Endothelial cell of umbilical vein (primary cell): ENCODE measurements at places on chromosomes 5 and 9.

DNA sequence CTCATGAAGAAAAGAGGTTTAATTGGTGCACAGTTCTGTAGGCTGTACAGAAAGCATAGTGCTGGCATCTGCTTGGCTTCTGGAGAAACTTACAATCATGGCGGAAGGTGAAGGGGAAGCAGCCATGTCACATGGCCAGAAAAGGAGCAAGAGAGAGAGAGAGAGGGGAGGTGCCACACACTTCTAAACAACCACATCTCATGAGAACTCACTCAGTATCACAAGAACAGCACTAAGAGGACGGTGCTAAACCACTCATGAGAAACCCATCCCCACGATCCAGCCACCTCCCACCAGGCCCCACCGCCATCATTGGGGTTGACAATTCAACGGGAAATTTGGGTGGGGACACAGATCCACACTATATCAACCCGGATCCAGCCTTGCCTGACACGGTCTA, 28.8 kb upstream of the IER5L start:
- H3K27me3 ChIP-seq, result no peaks in the 10 kb centered on the region
- no peak overlapping the region for H3K27ac ChIP-seq
- H3K4me3 ChIP-seq, result no peak overlapping the region
- H3K4me1 ChIP-seq, result no peaks in the 10 kb centered on the region

GRCh38 chr9:137053944-137054931, at the start of gene ENTPD2:
Gene ENTPD2, minus strand, starts transcription at chr9:137054061. Its CDS starts 64 bp downstream, at chr9:137053997.
- DNase-seq, result no peak
- H3K4me1 ChIP-seq, result no peaks in the 10 kb centered on the region
- H3K27me3 ChIP-seq, result peaks cover 21% of the 10 kb centered on the region
- no peaks in the 10 kb centered on the region for H3K36me3 ChIP-seq
- no peak within 1 kb of the TSS for H3K27ac ChIP-seq

DNA sequence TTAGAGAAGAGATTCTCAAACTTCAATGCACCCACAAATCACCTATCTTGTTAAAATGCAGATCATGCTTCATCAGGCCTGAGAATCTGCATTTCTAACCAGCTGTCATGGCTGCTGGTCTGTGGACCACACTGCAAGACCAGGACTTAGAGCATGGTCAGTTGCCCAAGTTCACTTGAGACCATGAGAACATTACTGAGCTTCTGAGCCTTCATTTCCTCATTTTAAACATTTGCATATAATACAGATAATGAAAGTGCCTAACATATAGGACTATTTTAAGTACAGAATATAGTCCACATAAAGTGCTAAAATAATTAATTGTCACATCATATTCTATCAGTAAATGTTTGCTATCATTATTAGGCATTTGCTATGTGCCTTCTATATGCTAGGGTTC, 260.8 kb upstream of the TNC start:
- DNase-seq, result no peak
- no peaks in the 10 kb centered on the region for H3K36me3 ChIP-seq

GRCh38 chr5:158816011-158816696, 283.6 kb downstream of the EBF1 start:
- H3K4me3 ChIP-seq, result no peak overlapping the region
- H3K4me1 ChIP-seq, result peaks cover 7% of the 10 kb centered on the region
- no peak for DNase-seq
- H3K27me3 ChIP-seq, result no peaks in the 10 kb centered on the region

DNA sequence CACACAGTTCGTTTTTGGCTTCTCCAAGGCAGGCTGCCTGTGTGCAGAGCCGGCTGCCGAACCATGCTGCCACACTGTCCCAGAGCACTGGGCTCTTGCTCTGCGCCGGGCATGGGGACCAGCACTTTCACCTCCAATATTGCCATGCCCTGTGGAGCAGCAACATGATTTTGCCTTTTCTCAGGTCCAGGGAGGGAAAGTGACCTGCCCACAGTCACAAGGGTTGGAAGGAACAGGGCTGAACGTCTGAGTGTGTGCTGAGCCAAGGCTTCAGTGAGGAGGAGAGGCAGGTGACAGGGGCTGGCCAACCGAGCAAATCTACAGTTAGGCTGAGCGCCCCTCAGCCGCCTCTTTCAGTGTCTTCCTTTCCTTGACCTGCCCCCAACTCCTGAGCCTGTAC, 34.0 kb upstream of the SYNPO start:
- H3K4me1 ChIP-seq, result peaks cover 2% of the 10 kb centered on the region
- H3K27me3 ChIP-seq, result no peaks in the 10 kb centered on the region
- no peak for DNase-seq
- no peak overlapping the region for H3K4me3 ChIP-seq

DNA sequence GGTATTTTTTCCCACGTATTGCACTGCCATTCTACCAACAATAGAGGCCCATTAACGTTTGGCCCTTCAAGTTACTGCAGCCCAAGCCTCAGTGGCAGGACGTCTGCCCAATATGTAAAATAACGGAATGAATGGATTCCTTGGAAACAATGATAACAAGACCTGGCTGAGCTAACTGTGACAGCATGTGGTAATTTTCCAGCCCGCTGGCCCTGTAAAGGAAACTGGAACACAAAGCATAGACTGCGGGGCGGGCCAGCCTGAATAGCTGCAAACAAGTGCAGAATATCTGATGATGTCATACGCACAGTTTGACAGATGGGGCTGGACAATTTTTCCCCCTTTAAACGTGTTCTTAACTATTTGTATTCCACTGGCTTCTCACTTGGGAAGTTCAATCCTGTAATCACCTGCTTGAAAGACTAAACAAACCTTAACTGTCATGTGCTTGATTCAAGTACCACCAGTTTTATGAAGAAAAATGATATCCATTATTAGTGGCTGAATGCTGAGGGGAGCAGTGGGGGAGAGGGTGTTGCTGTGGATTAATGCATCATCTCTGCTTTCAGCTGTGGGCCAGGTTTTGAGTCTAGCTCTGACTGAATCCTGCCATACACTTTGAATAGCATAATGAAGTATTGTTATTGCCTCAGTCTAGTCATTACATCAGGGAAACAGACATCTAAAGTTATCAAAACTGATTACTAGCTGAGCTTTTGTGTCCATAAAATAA, 323.9 kb downstream of the TMEM161B start:
- H3K4me1 ChIP-seq, result no peaks in the 10 kb centered on the region
- H3K27me3 ChIP-seq, result no peaks in the 10 kb centered on the region

- DNase-seq, result no peak
- H3K27me3 ChIP-seq, result no peaks in the 10 kb centered on the region
- no peaks in the 10 kb centered on the region for H3K4me1 ChIP-seq
- no peak overlapping the region for H3K4me3 ChIP-seq
These were observed 443.9 kb downstream of the TLE1 start for GRCh38 chr9:81245254-81245956.

DNA sequence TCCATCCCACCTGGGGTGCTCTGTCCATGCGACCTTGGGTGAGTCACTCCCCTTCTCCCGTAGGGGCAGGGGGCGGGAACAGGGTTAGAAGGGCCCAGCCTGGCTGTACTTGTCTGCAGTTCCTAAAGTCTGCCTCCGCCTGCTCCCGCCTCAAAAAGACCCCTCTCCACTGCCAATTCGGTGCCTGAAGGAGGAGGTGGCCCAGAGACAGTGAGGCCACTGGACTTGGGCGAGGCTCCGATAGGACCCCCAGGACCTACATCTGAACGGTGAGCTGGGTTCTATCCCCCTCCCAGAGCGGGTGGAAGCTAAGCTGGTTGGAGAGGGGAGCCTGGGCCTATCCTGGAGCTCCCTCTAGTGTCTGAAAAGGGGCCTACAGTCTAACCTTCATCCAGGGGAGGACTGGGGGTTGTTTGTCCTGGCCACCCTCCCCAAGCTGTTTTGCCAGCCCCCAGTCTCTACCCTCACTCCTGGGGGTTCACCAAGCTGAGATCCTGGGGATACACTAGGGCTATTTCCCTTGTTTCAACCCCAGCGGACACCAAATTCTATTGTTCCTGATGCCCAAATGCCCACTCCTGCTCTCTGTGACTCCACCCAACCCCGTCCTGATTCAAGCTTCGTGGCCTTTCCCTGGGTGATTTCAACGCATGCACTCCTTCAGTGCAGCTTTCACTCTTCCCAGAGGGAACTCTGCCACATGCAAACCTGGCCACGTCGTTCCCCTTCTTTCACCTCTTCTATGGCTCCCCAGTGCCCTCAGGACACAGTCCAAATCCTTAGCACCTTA, 6.1 kb upstream of the CRB2 start:
- peak; percentile 63 for DNase-seq
- peaks cover 2% of the 10 kb centered on the region for H3K27me3 ChIP-seq
- no peak overlapping the region for H3K4me3 ChIP-seq

- no peak for DNase-seq
- H3K27ac ChIP-seq, result no peak overlapping the region
- H3K4me1 ChIP-seq, result no peaks in the 10 kb centered on the region
- H3K36me3 ChIP-seq, result no peaks in the 10 kb centered on the region
- H3K27me3 ChIP-seq, result no peaks in the 10 kb centered on the region
- no peak overlapping the region for H3K4me3 ChIP-seq
These were observed 366.4 kb downstream of the PSAT1 start for GRCh38 chr9:78663369-78663768.

- peak; percentile 75 for DNase-seq
- H3K4me1 ChIP-seq, result peaks cover 25% of the 10 kb centered on the region
- H3K36me3 ChIP-seq, result no peaks in the 10 kb centered on the region
- no peak overlapping the region for H3K27ac ChIP-seq
- peaks cover 29% of the 10 kb centered on the region for H3K27me3 ChIP-seq
These were observed 4.4 kb upstream of the SMIM3 start for GRCh38 chr5:150774145-150774544.

GRCh38 chr9:134662143-134662876, 20.7 kb downstream of the COL5A1 start:
- no peaks in the 10 kb centered on the region for H3K36me3 ChIP-seq
- no peaks in the 10 kb centered on the region for H3K27me3 ChIP-seq
- peaks cover 3% of the 10 kb centered on the region for H3K4me1 ChIP-seq
- no peak overlapping the region for H3K4me3 ChIP-seq
- no peak for DNase-seq

DNA sequence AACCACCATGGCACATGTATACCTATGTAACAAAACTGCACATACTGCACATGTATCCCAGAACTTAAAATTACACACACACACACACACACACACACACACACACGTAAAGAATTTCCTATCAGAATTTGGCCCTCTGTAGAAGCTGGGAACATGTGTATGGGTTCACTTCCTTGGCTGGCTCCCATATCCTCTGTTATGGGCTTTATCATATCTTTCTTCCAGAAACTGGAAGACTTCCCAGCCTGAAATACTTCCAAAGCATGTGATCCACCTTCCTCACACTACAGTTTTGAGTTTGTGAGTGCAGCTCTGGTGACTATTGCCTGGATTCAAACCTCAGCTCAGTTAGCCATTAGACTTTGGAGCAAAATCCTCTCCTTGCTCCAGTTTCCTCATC, 78.6 kb upstream of the GDNF start:
- H3K36me3 ChIP-seq, result no peaks in the 10 kb centered on the region
- no peak overlapping the region for H3K4me3 ChIP-seq
- H3K27ac ChIP-seq, result no peak overlapping the region

- H3K27ac ChIP-seq, result no peak overlapping the region
- H3K4me3 ChIP-seq, result no peak overlapping the region
- DNase-seq, result no peak
- H3K27me3 ChIP-seq, result peaks cover 56% of the 10 kb centered on the region
These were observed 1.5 kb upstream of the IRX2 start for GRCh38 chr5:2752821-2753439.

GRCh38 chr9:113992994-113993393, 85.1 kb downstream of the AMBP start:
- H3K4me3 ChIP-seq, result no peak overlapping the region
- no peak overlapping the region for H3K27ac ChIP-seq
- peaks cover 42% of the 10 kb centered on the region for H3K4me1 ChIP-seq
- DNase-seq, result no peak
- H3K36me3 ChIP-seq, result peaks cover 28% of the 10 kb centered on the region

DNA sequence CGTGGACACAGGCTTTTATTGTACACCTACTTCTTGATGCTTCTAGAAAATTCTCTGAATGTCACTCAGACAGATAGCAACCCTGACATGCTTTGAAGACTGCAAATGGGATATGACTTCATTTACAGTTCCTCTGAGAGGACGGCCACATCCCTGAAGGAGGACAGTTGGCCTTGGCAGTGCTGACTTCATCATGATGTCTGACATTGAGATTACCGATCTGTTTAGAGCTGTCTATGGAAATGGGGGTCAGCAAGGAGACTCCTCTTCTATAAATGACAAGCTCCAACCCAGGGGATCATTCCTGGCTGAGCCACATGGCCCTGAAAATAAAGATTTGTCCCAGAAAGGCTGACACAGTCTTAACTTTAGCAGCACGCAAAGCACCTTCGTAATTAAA, 75.8 kb downstream of the NUDT12 start:
- H3K36me3 ChIP-seq, result no peaks in the 10 kb centered on the region
- no peak overlapping the region for H3K27ac ChIP-seq

- H3K27ac ChIP-seq, result no peak overlapping the region
- H3K4me1 ChIP-seq, result peaks cover 20% of the 10 kb centered on the region
- H3K4me3 ChIP-seq, result no peak overlapping the region
- DNase-seq, result no peak
These were observed 79.3 kb downstream of the EPB41L4A start for GRCh38 chr5:112339761-112340160.

- H3K4me1 ChIP-seq, result no peaks in the 10 kb centered on the region
- H3K27me3 ChIP-seq, result no peaks in the 10 kb centered on the region
- no peak overlapping the region for H3K27ac ChIP-seq
- peak; percentile 8 for DNase-seq
These were observed 226.5 kb downstream of the TAF11L14 start for GRCh38 chr5:17860660-17861315.

DNA sequence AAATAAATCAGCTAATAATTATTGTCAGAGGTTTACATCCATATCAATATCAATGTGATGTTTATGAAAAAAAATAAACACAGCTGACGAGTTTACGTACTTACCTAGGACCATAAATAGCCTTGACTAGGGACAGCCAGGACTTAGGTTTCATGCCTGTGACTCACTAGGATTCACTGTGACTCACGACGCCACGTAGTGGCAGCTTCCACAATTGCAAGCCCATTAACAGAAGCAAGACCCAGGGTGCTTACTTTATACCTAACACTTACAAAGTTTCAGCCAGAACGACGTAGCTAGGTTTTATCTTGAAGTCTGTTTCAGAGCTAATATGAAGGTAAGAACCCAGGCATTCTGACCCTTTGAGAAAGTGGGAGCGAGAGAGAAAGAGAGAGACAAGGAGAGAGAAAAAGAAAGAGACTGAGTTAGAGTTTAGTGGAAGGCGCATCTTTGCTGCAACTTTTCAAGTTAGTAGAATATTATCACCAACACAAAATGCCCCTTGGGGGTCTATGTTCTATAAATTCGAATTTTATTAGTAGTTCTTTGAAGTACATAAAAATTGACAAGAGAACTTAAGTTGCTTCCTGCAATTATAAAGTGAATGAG, 191.2 kb downstream of the GNA14 start:
- peak; percentile 93 for DNase-seq
- H3K27me3 ChIP-seq, result no peaks in the 10 kb centered on the region
- H3K4me1 ChIP-seq, result no peaks in the 10 kb centered on the region
- no peaks in the 10 kb centered on the region for H3K36me3 ChIP-seq
- H3K4me3 ChIP-seq, result no peak overlapping the region
- H3K27ac ChIP-seq, result no peak overlapping the region

- no peaks in the 10 kb centered on the region for H3K27me3 ChIP-seq
- no peak for DNase-seq
- H3K27ac ChIP-seq, result no peak overlapping the region
- H3K36me3 ChIP-seq, result no peaks in the 10 kb centered on the region
- H3K4me1 ChIP-seq, result no peaks in the 10 kb centered on the region
- H3K4me3 ChIP-seq, result no peak overlapping the region
These were observed 54.9 kb downstream of the RAPGEF6 start for GRCh38 chr5:131579917-131580671.
